ENCODE measurements at places on chromosomes 13 and 19.

- DNase-seq = no peak
These were observed 1438.6 kb downstream of the UQCRFS1 start for GRCh38 chr19:27774337-27774736.

GRCh38 chr13:22461854-22462490, 718.8 kb upstream of the SGCG start:
- DNase-seq = no peak

DNA sequence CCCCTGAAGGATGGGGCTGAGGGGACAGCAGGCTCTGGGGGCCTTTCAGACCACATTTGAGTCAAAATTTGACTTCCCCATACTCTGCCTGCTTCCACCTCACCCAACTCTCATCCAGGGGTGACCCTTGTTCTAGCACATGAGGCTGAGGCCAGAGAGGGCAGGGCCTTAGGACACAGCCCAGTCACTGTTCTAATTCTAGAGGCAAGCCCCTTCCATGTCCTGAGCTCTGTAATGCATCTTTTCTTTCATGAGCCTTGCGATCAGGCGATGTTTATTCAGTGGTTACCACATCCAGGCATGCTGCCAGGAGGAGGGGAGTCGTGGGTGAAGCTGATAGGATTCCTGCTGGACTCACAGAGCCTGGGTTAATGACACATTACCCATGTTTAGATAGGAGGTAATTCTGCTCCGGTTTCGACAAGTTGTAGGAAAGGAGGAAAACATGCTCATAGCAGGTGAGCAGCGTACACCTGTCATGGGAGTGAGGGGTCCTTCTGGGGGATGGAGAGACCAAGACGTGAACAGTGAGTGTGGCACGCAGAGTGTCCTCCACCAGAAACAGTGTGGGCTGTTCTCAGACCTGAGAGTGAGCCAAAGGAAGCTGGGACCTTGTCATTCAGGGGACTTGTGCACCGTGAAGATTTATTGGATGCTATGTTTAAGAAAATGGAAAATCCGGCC, 9.3 kb downstream of the RPS9 start:
- peak; percentile 33 for DNase-seq

- no peak for DNase-seq
These were observed 21.2 kb upstream of the GTF3A start for GRCh38 chr13:27403203-27403678.

DNA sequence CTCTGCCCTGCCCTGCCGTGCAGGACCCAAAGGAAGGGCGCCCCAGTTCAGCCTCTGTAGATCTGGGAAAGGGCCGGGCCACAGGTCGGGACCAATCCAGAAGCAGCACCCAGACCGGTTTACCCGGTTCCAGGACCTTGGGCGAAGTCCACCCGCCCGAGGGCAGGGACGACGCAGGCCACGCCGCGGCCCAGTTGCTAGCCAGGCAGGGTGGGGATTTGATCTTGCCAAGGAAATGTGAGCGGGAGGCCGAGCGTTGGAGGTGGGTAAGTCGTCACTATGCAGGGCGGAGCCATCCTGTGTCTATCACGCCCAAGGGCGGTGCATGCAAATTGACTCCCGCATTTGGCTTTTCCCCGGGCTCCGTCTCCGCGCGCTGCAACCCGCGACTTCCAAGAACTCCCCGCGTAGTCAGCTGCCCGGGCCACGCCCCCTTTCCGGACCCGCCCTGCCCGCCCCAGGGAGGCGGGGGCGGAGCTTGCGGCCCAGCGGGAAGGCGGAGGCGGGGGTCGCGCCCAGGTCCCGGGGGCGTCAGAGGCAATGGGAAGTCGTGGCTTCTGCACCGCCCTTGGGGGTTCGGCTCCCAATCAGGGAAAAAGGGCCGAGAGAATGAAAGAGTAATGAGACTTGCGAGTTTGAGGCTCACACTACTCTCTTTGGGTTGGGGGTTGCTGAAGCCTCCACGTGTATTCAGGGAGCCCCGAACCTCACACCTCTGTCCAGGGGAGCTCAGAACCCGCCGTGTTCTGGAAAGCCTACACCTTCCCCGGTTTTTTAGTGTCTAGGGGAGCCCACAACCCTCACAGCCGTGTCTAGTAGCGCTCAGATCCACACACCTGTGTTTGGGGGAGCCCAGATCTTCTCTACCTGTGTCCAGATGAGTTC, 12.8 kb downstream of the IER2 start:
- DNase-seq = peak; percentile 61

DNA sequence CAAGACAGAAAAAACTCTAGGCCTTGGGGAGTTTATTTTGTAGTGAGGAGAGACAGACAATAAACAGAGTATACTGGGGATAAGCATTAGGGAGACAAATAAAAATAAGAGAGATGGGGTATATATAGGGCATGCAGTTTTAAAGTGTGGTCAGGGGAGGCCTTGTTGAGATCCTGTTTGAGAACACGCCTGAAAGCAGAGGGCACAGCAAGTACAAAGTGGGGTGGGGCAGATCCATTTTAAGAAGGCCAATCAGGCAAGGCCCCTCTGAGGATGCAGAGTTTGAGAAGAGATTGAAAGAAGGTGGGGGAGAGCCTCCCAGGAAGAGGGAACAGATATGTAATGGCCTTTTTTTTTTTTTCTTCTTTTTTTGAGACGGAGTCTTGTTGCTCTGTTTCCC, 2.1 kb downstream of the PPP2R1A start:
- no peak for DNase-seq

DNA sequence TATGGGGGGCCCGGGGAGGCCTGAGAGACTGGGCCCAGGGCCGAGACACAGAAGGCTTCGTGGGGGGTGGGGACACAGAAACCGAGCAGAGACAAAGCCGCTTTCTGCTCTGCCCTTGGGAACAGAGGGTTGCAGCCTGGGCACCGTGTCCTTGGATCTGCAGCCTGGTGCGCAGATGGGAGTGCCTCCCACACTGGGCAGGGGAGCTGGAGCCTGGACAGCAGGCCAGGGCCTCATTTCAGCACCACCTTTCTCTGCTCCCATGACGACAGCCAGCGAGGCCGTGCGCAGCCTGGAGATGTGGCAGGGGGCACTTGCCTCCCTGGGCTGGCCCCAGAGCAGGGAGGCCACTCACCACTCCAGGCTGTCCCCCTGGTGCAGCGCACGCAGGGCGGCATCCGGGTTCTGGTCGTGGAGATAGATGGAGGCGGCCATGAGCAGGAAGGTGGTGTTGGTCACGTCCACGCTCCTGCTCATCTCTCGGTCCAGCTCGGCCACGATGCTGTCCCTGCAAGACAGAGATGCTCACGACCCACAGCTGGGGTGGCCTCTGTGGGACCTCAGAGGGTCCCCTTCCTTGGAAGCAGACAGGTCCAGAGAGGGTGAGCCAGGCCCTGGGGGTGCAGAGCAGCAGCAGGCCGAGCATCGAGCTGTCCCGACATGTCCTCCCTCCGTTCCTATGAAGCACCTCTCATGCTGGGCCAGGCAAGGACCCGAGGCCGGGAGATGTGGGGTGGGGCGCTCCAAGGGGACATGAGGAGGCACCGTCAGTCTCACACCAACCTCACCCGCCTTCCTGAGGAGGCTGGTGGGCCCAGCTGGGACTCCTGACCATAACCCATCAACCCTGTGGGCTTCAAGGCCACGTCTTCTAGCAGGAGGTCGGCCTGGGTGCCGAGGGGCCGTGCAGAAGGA, 10.9 kb upstream of the CERS1 start:
- no peak for DNase-seq

- DNase-seq = peak; percentile 62
These were observed at the start of gene ATP8B3 for GRCh38 chr19:1811942-1812425. Gene ATP8B3, minus strand, starts transcription at chr19:1812276. Its CDS starts 540 bp downstream, at chr19:1811736.

DNA sequence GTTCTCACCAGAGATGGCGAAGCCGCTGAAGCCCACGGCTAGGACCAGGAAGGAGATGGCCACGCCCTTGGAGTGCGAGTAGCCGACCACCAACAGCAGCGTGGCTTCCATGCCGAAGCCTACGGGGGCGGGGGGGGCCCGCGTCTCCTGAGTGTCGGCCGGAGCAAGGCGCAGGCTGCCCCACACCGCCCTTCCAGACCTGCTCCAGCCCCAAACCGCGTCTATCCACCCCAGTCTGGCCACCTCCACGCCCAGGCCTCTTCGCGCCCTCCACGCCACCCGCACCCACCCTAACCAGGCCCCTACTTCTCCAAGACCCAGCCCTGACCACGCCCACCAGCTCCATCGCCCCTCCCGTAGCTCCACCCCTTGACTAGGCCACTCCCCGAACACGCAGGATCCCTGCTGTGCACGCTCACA, 6.2 kb downstream of the GFY start:
- DNase-seq = no peak

- no peak for DNase-seq
These were observed 8.1 kb downstream of the SPART start for GRCh38 chr13:36337938-36338641.
